Vagina (tissue), 2 donors: ENCODE measurements at places on chromosomes 12 and 14.

DNA sequence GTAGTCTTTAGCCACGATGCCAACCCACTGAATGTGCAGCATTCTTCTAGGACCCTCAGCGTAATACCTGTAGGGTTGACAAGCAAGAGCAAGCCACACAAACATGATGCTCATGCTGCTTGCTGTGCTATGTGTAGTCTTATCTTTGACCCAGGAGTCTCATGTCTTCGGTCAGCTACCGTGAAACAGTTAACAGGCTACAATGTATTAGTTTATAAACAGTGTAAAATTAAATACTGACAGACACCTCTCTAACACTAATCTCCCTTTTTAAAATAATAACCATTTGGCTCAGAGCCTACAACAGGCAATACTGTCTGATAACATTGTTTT, 1.9 kb downstream of the EAPP start:
- peaks cover 23% of the 10 kb centered on the region for H3K4me1 ChIP-seq
- H3K36me3 ChIP-seq: no peaks in the 10 kb centered on the region
- H3K4me3 ChIP-seq: no peak overlapping the region

GRCh38 chr14:71089971-71090370, 182.7 kb downstream of the PCNX1 start:
- no peaks in the 10 kb centered on the region for H3K27me3 ChIP-seq
- H3K4me3 ChIP-seq: no peak overlapping the region
- DNase-seq: no peak
- no peak overlapping the region for H3K27ac ChIP-seq

- peaks cover 27% of the 10 kb centered on the region for H3K4me1 ChIP-seq
- H3K36me3 ChIP-seq: no peaks in the 10 kb centered on the region
- no peaks in the 10 kb centered on the region for H3K27me3 ChIP-seq
- DNase-seq: no peak
- no peak overlapping the region for H3K27ac ChIP-seq
Measured at GRCh38 chr14:101500061-101500460, 61.2 kb upstream of the DIO3 start.

DNA sequence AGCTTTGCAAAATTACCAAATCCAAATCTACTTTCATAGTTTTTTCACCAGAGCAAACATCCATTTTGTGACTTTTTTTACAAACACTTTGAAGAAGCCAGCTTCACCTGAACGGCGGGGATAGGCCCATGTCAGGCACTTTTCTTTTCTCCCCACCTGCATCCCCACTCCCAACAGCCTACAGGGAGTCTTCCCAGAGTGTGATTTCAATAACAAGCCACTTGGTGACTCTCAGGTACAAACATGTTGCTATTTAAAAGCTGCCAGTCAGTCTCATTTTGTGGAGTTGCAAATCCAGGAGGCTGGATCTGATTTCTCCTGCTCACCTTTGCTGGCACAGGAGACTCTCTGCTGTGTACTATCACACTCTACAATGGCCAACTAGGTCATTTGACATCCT, 285.5 kb downstream of the KCNH5 start:
- no peak for DNase-seq
- no peak overlapping the region for H3K27ac ChIP-seq
- no peaks in the 10 kb centered on the region for H3K36me3 ChIP-seq
- no peak overlapping the region for H3K4me3 ChIP-seq

DNA sequence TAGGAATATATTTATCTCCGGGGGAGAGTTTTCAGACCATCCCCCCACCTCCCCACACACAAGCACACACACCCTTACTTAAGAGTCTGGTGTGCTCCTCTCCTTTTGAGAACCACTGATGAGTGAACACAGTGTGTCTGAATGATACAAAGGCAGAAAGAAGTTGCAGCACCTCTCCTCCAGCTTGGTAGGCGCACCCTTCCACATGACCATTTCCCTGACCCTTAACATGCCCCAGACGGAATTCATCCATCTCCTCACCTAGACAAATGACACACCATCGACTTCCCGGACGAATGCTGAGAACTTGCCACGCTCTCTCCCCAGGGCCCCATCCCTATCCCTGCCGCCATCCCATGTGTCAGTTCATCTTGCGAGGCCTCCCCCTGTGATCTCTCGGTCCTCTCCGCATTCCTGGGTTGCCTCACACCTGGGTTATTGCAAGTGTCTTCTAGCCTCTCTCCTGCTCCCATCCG, 3.9 kb downstream of the TNFRSF1A start:
- peak overlapping the region; percentile 99 for H3K27ac ChIP-seq
- H3K27me3 ChIP-seq: no peaks in the 10 kb centered on the region
- peaks cover 11% of the 10 kb centered on the region for H3K36me3 ChIP-seq
- DNase-seq: no peak
- H3K4me1 ChIP-seq: peaks cover 74% of the 10 kb centered on the region
